Lower lobe of right lung (tissue), 2 donors: ENCODE measurements at places on chromosomes 2 and 18.

GRCh38 chr2:76980067-76980787 is 541.9 kb downstream of the LRRTM4 start:
- H3K36me3 ChIP-seq, result no peaks in the 10 kb centered on the region
- no peaks in the 10 kb centered on the region for H3K4me1 ChIP-seq
- no peak for DNase-seq
- no peaks in the 10 kb centered on the region for H3K27me3 ChIP-seq
- no peak overlapping the region for H3K27ac ChIP-seq

DNA sequence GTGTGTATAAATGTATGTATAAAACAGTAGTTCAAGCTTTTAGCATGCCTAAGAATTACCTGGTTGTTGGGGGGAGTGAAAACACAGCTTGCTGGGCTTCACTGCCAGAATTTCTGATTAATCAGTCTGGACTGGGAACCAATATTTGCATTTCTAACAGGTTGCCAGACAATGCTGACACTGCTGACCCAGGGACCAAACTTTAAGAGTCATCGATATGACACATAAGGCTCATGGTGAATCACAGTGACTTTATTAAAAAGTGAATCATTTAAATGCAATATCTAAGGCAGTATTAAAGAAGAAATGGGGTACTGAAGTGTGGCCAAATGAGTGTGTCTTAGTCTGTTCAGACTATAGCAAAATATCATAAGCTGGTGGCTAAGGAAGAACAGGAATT is 195.9 kb upstream of the DTNA start:
- no peaks in the 10 kb centered on the region for H3K27me3 ChIP-seq
- H3K4me3 ChIP-seq, result no peak overlapping the region
- DNase-seq, result no peak
- no peak overlapping the region for H3K27ac ChIP-seq

- no peak overlapping the region for H3K4me3 ChIP-seq
- peaks cover 31% of the 10 kb centered on the region for H3K4me1 ChIP-seq
- no peaks in the 10 kb centered on the region for H3K27me3 ChIP-seq
- H3K36me3 ChIP-seq, result no peaks in the 10 kb centered on the region
Measured at GRCh38 chr2:229296536-229296935, 25.4 kb upstream of the PID1 start.

- no peaks in the 10 kb centered on the region for H3K36me3 ChIP-seq
- DNase-seq, result no peak
- no peak overlapping the region for H3K4me3 ChIP-seq
- H3K27ac ChIP-seq, result no peak overlapping the region
Measured at GRCh38 chr18:6120820-6121279, 225.5 kb upstream of the TMEM200C start.

DNA sequence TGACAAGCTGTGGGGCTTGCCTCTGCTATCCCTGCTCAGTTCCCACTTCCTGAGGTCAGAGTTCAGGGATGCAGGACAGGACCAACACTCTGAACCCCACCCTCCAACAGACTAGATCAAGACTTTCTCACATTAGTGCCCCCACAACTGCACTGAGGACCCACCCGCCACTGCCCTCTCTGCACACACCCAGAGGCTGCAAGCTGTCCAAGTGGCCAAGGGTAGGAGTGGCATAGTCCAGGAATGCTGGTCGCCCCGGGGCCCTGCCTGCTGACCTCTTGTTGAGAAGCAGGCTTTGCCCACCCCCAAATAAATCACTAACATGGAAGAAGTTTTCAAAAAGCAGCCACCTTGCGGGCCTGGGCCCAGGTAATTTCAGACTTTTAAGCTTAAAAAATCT is 5.5 kb upstream of the KIF1A start:
- no peak overlapping the region for H3K27ac ChIP-seq
- H3K4me1 ChIP-seq, result no peaks in the 10 kb centered on the region
- no peak for DNase-seq
- H3K4me3 ChIP-seq, result no peak overlapping the region

- no peaks in the 10 kb centered on the region for H3K36me3 ChIP-seq
- H3K27me3 ChIP-seq, result no peaks in the 10 kb centered on the region
- H3K4me3 ChIP-seq, result no peak overlapping the region
- DNase-seq, result no peak
- H3K27ac ChIP-seq, result no peak overlapping the region
Measured at GRCh38 chr2:57160976-57161375, 885.6 kb upstream of the VRK2 start.

DNA sequence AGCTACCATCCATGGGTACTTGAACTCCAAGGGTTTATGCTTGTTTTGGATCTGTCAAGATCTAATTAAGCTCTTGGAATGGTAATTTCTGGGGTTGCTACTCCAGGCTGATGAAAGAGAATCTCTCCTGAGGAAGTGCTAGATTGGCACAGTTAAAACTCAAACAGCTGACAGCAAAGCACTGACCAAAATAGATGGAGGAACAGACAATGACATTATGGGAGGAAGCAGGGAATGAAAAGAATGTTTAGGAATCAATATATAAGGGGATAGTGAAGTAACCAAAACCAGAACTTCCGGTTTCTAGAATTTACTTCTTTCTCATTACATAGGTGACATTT is 6.3 kb downstream of the THUMPD2 start:
- no peak overlapping the region for H3K27ac ChIP-seq
- no peaks in the 10 kb centered on the region for H3K27me3 ChIP-seq
- H3K4me3 ChIP-seq, result no peak overlapping the region
- peaks cover 23% of the 10 kb centered on the region for H3K36me3 ChIP-seq

DNA sequence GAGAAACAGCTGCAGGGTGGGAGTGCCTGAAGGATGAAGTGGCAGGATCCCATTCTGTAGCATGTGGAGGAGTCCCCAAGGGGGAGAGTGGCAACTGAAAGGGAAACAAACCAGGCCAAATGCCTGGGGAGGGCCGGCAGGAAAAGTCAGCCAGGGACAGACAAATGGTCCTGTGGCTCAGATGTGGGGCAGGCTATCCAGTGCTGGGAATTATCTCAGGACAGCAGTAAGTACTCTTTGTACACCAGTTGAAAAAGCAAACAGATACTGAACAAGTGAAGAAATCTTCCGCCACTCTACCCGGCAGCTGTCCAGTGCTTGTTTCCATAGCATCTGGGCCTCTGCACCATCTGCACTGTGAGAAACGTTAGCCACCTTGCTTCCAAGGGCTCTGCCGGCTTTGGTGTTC is 408.9 kb downstream of the LRATD1 start:
- DNase-seq, result no peak
- no peak overlapping the region for H3K27ac ChIP-seq
- no peaks in the 10 kb centered on the region for H3K36me3 ChIP-seq
- H3K4me3 ChIP-seq, result no peak overlapping the region
- no peaks in the 10 kb centered on the region for H3K27me3 ChIP-seq

DNA sequence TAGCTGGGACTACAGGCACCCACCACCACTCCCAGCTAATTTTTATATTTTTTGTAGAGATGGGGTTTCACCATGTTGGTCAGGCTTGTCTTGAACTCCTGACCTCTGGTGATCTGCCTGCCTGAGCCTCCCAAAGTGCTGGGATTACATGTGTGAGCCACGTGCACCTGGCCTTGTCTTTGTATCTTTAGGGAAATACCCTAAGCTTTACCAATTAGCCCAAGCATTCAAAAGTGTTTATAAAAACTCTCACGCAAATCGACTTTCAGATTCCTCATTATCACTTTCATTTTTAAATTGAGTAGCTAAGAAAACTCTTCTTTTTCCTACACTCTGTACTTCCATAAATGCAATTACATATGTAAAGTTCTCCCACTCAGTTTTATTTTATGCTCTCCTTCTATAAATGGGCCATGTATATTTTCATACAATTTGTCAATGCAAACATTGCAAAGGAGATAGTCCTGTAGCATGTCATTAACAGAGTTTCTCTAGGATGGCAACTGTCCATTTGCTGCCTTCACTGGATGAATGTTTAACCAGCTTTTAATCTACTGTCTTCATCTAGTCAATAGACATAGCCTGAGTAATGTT is 326.2 kb upstream of the LRATD1 start:
- no peaks in the 10 kb centered on the region for H3K27me3 ChIP-seq
- DNase-seq, result no peak
- no peak overlapping the region for H3K4me3 ChIP-seq
- H3K4me1 ChIP-seq, result no peaks in the 10 kb centered on the region

DNA sequence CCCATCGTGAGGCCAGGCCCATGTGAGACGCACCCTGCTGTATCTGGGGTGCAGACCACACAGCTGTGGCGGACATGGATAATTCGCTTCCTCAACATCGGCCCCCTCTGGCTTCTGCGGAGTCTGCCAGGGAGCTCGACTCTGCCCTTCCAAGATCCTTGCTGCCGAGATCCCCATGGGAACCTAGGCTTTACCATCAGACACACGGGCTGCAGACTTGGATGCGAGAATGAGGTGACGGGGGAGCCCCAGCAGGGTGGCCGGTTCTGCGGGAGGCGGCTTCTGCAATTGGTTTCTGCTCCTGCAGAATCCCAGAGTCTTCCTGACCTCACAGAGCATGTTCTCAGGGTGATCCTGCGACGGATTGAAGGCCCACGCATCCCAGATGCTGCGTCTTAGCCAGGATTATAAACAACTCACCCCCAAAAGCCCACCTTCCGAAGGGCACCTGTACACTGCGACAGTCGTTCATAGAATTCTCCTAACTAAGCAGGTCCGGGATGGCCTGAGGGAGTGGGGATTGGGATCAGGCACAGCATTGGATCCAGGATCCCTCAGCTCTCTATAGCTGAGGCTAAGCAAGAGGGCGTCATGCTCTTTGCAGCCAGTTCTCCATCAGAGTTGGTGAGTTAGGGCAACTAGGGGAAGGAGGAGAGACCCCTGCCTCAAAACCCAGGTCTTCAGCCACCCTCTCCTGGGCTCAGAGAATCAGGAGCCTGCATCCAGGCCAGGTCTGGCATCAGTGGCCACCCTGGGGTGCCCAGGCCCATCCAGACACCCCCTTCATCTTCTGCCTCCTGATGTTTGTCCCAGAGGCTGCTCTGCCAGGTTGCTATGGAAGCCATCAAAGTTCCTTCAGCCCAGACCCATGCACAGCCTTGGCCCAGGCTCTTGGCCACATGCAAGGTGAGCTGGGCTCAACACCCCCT is 74.7 kb upstream of the SNTG2 start:
- no peak overlapping the region for H3K4me3 ChIP-seq
- no peak overlapping the region for H3K27ac ChIP-seq
- H3K27me3 ChIP-seq, result peaks cover 18% of the 10 kb centered on the region

GRCh38 chr18:600107-600506 is 3.3 kb downstream of the CLUL1 start:
- H3K36me3 ChIP-seq, result no peaks in the 10 kb centered on the region
- no peak for DNase-seq
- no peak overlapping the region for H3K4me3 ChIP-seq
- H3K27ac ChIP-seq, result no peak overlapping the region
- H3K27me3 ChIP-seq, result no peaks in the 10 kb centered on the region

DNA sequence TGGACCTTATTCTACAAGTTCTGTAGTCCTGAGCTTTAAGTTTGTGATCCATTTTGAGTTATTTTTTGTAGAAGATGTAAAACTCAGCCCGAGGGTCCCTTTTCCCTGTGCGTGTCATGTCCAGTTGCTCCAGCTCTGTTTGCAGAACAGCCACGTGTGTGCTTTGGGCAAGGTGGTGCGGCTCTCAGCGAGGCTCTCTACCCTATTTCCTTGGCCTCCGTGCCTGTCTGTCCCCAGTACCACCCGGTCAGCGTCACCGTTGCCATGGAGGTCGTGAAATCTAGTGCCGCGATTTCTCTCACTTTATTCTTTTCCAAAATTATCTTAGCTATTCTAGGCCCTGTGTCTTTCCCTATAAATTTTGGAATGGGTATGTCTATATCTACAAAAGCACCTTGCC is 141.0 kb upstream of the CTDP1 start:
- no peak overlapping the region for H3K4me3 ChIP-seq
- DNase-seq, result no peak
- no peaks in the 10 kb centered on the region for H3K4me1 ChIP-seq
- H3K27ac ChIP-seq, result no peak overlapping the region
- no peaks in the 10 kb centered on the region for H3K36me3 ChIP-seq

- no peaks in the 10 kb centered on the region for H3K4me1 ChIP-seq
- no peak overlapping the region for H3K27ac ChIP-seq
- H3K27me3 ChIP-seq, result no peaks in the 10 kb centered on the region
- H3K36me3 ChIP-seq, result no peaks in the 10 kb centered on the region
- DNase-seq, result no peak
Measured at GRCh38 chr2:53347269-53347668, 420.3 kb upstream of the CHAC2 start.

DNA sequence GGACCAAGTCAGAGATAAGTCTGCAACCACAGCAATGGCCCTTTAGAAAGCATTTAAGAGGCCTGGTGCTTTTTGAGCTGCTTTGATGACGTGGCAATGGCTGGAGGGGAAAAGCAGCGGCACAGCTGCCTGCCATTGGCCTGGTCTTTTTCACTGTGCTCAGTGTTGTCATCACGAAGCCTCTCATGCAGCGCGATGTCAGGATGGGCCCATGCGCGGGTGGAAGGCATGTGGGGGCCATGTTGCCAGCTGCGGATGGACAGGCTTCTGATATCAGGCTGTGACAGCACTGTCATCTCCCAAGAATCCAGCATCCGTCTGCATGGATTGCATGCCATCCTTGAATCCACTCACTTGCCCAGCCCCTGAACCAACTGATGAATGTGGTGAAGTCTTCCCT is 204.5 kb downstream of the ACKR3 start:
- DNase-seq, result no peak
- H3K36me3 ChIP-seq, result no peaks in the 10 kb centered on the region
- no peaks in the 10 kb centered on the region for H3K4me1 ChIP-seq
- no peak overlapping the region for H3K4me3 ChIP-seq
- no peak overlapping the region for H3K27ac ChIP-seq
- H3K27me3 ChIP-seq, result no peaks in the 10 kb centered on the region

DNA sequence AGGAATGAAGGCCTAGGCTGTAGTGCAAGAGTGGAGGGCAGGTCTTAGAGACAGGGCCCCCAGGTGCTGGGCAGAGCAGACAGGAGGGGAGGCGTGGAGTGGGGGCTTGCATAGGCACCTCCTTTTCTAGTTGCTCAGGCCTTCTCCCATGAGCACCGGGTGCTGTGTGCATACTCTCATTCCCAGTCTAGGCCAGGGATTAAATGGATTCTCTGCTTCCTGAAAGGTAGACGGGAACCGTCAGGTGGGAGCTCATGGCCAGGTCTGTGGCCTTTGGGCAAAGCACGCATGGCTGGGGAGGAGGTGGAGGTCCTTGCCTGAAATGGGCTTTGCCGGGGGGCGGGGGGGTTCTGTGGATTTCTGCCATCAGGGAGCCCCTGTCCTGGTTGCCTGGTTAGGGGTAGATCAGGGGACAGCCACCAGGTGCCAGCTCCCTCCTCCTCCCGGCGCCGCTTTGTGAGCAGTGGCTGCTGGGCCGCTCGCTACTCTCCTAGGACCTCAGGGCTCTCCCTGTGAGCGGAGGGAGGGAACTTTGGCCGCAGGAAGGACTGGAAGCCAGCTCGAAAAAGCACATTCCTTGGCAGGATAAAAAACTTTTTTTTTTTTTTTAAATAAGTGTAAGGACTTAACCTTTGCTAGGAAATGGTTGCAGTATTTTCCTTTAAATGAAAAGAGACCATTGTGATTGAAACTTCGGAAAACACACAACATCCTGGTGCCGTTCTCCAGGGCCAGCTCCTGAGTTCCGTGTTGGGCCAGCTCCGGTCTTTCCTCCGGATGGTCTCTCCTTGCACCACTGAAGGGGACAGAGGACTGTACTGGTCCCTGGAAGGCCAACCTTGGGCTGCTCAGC is 82.8 kb upstream of the HAAO start:
- H3K36me3 ChIP-seq, result no peaks in the 10 kb centered on the region
- H3K4me1 ChIP-seq, result peaks cover 49% of the 10 kb centered on the region
- no peak overlapping the region for H3K4me3 ChIP-seq
- peak overlapping the region; percentile 76 for H3K27ac ChIP-seq

- no peaks in the 10 kb centered on the region for H3K27me3 ChIP-seq
- no peak overlapping the region for H3K27ac ChIP-seq
- H3K4me1 ChIP-seq, result no peaks in the 10 kb centered on the region
- DNase-seq, result no peak
- no peak overlapping the region for H3K4me3 ChIP-seq
Measured at GRCh38 chr18:64180617-64181016, 31.7 kb upstream of the LINC00305 start.
